NCI-H187 (cell line): ENCODE measurements at places on chromosomes 5 and 9.

GRCh38 chr9:119004618-119004990 lies 364.6 kb downstream of the BRINP1 start:
- no peak for DNase-seq

DNA sequence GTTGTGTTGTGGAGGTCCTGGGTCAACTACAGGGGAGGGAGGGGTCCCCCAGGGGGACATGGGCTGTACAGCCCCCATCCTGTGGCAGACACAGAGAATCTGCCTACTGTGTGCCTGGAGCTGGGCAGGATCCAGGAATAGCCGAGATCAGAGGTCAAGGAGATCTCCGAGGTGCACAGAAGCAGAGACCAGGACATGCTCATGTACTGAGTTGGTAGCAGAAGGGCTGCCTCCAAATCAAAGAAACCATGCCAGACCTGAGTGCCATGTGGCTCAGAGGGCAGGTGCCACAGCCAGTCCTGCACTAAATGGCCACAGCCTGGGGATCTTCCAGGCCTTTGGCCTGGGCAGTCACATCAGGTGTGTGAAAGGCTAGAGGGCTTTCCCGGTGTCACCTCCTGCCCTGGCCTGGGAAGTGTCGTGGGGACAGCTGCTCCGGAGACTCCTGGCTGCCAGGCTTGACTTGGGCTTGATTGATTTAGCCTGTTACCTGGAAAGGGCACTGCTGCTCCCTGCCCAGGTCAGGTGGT lies 27.8 kb downstream of the GSN start:
- DNase-seq = no peak

GRCh38 chr5:139294374-139295165 lies 1.0 kb downstream of the MATR3 start:
- DNase-seq = peak; percentile 57

GRCh38 chr9:28134446-28134976 lies 561.2 kb upstream of the C9orf72 start:
- DNase-seq = no peak

DNA sequence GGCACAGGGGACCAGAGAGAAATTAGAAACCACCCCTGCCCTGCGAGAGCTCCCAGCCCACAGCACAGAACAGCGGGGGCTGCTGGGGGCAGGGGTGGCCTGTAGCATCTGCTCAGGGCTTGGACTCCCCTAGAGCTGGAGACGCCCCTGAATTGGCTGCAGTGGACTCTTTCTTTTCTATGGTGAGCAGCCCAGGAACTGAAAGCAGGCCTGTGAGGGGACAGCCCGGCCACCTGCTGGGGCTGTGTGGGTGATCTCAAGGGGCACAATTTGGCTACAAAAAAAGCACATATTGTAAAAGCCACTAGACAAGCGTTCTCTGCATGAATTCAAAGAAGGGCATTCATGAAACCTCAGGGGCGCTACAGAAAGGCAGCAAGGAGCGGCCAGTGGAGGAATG lies 57.5 kb upstream of the ICE1 start:
- no peak for DNase-seq

- DNase-seq = no peak
Measured at GRCh38 chr5:72615061-72615460, 107.9 kb upstream of the ZNF366 start.

GRCh38 chr9:115556432-115556831 lies 438.5 kb upstream of the TNC start:
- no peak for DNase-seq

DNA sequence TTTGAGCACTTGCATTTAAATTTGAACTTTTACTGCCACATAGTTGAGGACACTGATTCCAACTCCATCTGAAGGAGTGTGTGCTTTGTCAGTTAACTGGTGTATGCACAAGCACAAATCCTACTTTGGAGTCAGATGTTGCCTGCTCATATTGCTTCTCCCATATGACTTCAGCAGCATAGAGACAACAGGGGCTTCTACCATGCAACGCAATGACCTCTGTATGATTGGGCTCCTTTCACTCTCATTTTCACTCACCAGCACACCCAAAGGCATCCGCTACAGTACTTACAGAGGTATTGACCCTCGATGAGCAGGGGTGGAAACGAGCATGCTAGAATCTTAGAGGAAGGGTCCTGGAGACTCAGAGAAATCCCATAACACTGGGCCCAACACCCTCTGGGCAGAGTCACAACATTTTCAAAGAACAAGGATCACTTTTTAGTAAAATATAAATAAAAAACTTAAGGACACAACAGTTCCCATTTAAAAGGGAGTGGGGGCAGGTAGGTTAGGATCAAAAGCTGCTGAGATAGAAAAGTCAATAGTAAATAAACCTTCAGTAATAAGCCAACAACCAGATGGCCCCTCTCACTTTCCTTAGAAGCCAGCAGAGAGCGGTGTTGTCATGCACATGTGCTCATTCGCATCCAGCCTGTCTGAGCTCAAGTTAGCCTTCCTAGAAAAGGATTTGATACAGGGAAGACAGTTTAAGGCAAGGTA lies 203.8 kb downstream of the SNCAIP start:
- no peak for DNase-seq

- DNase-seq = no peak
Measured at GRCh38 chr9:32350682-32351081, 33.8 kb upstream of the ACO1 start.

DNA sequence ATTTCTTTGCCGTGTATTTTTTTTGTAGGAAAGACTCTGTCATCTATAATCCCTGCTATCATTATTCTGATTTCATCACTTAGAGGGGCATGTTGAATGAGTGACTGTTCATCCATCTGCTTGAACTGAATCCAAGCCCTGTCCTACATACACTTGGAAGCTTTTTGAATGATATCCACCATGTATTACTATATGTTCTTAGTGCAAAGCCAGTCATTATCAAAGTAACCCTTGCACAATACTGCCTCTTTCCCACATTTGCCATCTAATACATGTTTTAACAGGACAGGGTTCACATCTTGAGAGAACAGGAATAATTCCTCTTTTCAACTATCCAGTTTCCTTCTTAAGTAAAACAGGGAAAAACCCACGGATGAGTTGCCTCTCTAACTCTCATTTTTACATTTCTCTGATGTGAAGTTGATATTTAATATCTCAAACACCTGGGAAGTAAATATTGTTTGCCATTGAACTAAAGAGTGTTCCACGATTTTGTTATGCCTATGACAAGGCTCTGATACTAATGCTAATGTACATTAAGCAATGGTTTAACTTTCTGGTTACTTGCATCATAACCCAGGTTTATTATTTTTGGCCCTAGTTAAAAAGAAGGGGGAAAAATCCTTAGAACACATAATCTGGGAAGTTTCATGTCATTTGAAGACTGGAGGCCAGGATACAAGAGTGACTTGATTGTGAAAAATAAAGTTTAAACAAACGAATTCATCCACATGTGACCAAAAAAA lies 103.7 kb upstream of the TARS1 start:
- no peak for DNase-seq

GRCh38 chr5:115349001-115349817 lies 52.8 kb upstream of the CCDC112 start:
- no peak for DNase-seq

GRCh38 chr5:135129307-135129706 lies 95.3 kb upstream of the PITX1 start:
- no peak for DNase-seq

GRCh38 chr5:127875235-127876021 lies 172.2 kb downstream of the CCDC192 start:
- peak; percentile 65 for DNase-seq

- no peak for DNase-seq
Measured at GRCh38 chr5:177546258-177546741, 8.1 kb downstream of the FAM193B start.

- DNase-seq = no peak
Measured at GRCh38 chr9:18555105-18555883, 81.3 kb downstream of the ADAMTSL1 start.

- DNase-seq = no peak
Measured at GRCh38 chr5:29769474-29769873, 1424.0 kb upstream of the CDH6 start.

DNA sequence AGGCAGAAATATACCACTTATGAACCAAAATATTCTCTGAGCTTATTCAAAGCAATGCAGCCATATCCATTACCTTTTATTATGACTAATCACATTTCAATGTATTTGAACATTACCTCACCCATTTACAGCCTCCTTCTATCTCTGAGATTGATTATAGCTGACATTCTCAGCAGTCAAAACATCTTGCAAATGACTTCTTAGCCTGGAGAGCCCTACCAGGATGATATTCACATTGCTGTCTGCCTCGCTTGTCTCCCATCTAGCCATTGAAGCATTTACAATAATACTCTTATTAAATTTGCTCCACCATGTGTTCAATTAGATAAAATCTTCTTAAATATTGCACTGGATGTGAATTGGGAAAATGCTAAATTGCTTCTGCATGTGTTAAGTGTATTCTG lies 1879.9 kb upstream of the ACO1 start:
- no peak for DNase-seq

GRCh38 chr9:69054989-69055388 lies 19.4 kb downstream of the FXN start:
- DNase-seq = no peak

GRCh38 chr5:172559004-172559932 lies 81.8 kb upstream of the NEURL1B start:
- DNase-seq = no peak

DNA sequence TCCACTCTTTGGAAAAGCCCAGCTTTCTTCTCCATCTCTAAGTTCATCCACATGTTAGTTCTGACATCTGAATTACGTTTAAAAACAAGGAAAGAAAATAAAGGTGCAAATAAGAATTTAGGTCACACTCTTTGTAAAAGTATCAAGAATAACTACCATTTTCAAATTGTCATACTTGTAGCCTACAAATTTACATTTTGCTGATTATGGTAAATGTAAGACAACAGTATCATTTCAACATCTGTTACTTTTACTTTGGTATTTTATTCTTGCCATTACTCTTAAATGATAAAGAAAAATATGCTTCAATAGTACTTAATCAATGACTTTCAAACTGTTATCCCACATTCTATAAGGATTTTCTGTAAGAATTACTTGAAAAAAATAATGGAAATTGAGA lies 9.8 kb upstream of the PURA start:
- no peak for DNase-seq

- no peak for DNase-seq
Measured at GRCh38 chr5:76733049-76733417, 17.1 kb downstream of the F2R start.

- DNase-seq = no peak
Measured at GRCh38 chr5:122362361-122362760, 50.3 kb downstream of the SNCAIP start.

DNA sequence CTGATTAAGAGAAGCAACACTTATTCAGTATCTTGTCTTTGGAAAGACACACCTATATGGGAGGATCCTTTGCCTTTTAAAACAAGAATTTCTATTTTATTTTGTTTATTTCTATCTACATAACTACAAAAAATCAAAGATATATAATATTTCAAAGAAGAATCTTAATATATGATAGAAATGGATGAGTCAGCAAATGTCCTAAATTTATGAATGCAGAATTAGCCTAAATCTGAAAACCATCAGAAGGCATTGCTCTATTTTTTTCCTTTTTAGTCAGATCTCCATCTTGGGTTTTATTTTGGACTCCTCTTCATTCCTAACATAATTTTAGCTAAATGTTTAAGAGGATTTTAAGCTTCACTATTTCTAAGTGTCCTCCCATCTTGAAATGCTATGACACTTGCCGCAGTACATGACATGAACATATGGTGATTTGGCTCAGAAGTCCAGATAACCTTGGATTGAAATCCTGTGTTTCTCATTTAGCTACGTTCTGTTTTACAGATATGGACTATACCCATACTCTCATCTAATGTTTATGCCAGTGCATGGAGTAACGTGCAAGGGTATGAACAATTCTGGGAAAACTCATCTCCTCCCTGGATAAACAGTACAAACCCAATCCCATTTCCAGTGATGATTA lies 1322.8 kb upstream of the DMAC1 start:
- DNase-seq = no peak

DNA sequence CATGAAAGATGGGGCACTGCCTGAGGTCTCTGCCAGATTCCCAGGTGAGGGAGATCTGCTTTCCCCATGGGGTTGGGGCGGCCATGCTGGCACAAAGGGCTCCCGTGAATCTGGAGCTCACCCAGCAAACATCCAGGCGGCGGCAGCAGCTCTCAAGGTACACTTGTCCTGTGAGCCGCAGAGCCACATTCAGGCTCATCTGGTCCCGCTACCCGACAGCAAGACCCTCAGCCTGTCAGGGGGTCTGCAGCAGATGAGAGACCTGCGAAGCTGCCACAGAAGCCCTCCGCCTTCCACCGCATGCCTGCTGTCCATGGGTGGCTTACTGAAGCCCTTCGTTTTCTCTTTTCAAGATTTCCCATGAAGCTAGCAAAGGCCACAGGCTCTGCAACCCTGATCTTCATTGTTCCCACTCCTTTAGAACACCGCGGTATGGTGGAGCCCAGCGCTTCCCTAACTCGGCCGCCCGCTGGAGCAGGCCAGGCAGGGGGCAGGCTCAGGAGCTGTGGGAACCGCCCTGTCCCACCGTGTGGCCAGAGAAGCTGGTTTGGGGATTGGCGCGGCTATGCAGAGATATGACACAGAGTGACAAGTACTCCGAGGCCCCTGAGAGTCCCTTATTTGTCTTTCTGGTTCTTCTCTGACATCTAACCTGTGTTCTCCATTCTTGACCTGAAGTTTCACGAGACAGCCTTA lies 8.8 kb downstream of the LRRC14B start:
- DNase-seq = no peak

DNA sequence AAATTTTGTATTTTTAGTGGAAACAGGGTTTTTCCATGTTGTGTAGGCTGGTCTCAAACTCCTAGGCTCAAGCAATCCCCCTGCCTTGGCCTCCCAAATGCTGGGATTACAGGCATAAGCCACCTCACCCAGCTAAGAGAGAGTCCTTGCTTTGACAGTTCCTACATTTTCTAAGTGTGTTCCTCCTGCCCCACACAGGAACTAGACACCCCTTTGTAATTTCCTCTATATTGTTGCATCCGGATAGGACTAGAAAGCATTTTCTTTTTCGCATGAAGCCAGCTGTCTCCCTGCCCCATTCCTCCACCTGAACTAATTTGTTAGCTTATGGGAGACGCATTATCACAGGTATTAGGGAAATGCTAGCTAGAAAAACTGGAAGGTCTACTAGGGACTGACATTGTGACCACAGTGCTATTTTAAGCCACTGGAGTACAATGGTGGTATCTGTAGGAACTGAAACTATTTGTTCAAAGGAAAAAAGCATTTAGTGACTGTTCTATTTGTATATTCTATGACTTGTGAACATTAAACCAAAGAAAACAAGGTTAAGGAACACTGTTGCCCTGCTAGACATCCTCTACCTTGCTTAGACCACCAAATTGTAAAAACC lies 214.1 kb downstream of the SMARCA2 start:
- no peak for DNase-seq

- no peak for DNase-seq
Measured at GRCh38 chr5:159947708-159948358, 31.6 kb downstream of the ADRA1B start.
